ENCODE measurements at places on chromosomes 12 and 14.

DNA sequence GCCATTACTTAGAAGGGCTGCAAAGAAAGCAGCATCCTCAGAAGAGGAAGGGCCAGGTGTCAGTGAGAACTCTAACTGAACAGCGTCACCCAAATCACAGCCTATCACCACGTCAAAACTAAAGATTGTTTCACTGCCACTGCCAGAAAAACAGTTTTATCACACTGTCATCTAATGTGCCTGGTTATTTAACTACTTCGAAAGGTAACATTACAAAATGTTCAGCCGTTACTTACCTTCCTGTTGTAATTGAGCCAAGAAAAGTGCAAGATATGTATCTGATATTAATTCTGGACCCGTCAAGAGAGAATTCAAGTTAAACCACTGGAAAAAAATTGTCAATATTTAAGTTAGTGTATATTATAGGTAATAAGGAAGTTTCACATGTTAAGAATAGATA is 17.9 kb downstream of the ATXN3 start:
- no peak for DNase-seq

- DNase-seq, result no peak
These were observed 13.1 kb downstream of the DPF3 start for GRCh38 chr14:72880820-72881219.

DNA sequence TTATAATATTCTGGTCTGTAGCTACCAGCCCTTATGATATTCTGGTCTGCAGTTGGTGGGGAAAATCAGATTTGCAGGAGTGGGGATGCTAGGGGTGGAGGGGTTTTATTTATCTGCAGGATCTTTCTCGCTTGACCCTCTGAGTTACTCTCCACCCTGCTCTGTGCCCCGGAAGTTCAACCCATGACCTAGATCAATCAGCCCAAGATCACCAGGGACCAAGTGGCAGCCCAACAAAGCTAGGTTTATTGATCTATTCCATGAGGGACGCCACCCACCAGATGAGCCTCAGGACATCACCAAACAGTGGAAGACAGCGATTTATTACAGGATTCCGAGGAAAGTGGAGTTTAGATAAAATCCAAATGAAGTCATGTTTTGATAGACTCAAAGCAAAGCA is 25.8 kb upstream of the C12orf76 start:
- DNase-seq, result no peak

GRCh38 chr12:4958697-4959375 is 49.1 kb downstream of the KCNA1 start:
- DNase-seq, result no peak

Measured in stimulated activated CD4-positive, alpha-beta T cell treated with anti-CD3 and anti-CD28 coated beads, Interleukin-15, amount 100 ng/mL, for 24 hours (primary cell).